ENCODE measurements at places on chromosomes 6 and 20. TPM values are rescaled to one million over a fixed set of nuclear protein-coding genes. Genes with fewer than 3 reads are reported as not detected.
A peak's percentile ranks its signal among the peaks of the same experiment; 100 is the strongest.

The PRICKLE4 gene
- total RNA-seq, result 4.5 TPM

The CAP2 gene
- 14.1 TPM for total RNA-seq

The SIRPB2 gene
- not detected for total RNA-seq

The CPNE1 gene
- total RNA-seq, result 246 TPM

The FAM83D gene
- 11.5 TPM for total RNA-seq

The AGPAT1 gene
- 63.2 TPM for total RNA-seq

DNA sequence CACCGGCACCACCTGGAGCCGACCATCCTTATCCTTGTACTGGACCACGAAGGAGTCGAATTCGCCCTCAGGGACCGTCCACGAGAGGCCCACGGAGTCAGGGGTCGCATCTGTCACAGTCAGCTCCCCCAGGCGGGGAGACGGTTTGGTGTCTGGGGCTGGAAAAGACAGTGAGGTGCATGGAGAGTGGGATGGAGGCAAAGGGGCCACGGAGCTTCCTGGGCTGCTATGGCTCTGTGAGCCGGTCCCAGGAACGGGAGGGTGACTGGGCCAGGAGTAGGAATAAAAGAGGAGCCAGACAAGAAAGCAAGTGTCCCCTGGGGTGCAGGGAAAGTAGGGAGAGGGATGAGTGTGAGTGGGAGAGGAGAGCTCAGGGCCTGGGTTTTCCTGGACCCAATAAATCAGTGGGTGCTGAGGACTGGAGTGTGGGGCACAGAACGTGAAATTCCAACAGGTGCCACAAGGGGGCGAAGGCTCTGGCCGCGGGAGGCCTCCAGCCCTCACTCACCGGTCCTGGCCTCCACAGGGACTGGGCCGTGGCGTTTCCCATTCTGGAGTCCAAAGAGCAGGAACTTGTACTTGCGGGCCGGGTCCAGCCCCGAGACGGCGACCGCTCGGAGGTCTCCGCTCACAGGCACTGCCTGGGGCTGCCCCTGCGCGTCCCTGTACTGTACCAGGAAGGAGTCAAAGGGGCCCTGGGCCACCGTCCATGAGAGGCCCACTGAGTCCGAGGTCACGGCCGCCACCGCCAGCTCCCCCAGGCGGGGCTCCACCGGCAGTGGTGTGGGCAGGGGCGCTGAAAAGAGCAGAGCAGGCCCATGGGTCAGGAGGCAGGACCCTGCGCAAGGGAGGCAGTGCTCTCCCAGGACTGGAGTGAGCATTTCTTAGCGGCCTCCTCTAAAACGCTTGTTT is 9.9 kb downstream of the CYP21A2 start:
- H3K4me3 ChIP-seq, result no peak overlapping the region
- H3K36me3 ChIP-seq, result no peaks in the 10 kb centered on the region
- peaks cover 19% of the 10 kb centered on the region for H3K4me1 ChIP-seq
- no peaks in the 10 kb centered on the region for H3K27me3 ChIP-seq

DNA sequence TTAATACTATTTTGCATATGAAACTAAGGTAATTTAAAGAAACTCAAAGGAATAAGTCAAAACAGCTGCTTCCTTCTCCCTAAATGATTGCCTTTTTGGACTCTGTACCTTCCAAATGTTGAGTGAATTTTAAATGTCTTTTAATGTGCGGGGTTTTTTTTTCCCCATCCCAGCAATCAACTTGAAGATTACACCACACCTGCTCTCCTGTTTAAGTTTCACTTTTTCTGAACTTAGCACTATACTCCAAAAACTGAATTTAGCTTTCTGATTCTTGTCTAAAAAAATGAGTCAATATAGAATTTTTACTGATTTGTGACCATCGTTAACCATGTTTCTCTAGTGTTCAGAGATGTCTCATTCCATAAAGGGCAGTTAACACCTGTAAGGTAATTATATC is 220.8 kb upstream of the THEMIS start:
- H3K27ac ChIP-seq, result no peak overlapping the region
- no peak for DNase-seq
- no peaks in the 10 kb centered on the region for H3K4me1 ChIP-seq
- H3K36me3 ChIP-seq, result no peaks in the 10 kb centered on the region
- H3K27me3 ChIP-seq, result no peaks in the 10 kb centered on the region
- no peak overlapping the region for H3K4me3 ChIP-seq

GRCh38 chr20:51085769-51086168 is 62.9 kb upstream of the KCNG1 start:
- DNase-seq, result no peak
- no peaks in the 10 kb centered on the region for H3K36me3 ChIP-seq
- no peak overlapping the region for H3K4me3 ChIP-seq
- no peak overlapping the region for H3K27ac ChIP-seq
- peaks cover under 1% of the 10 kb centered on the region for H3K4me1 ChIP-seq

- peaks cover 8% of the 10 kb centered on the region for H3K4me1 ChIP-seq
- H3K4me3 ChIP-seq, result no peak overlapping the region
- no peak overlapping the region for H3K27ac ChIP-seq
- no peaks in the 10 kb centered on the region for H3K36me3 ChIP-seq
- H3K27me3 ChIP-seq, result no peaks in the 10 kb centered on the region
- DNase-seq, result no peak
These were observed 32.7 kb downstream of the LYRM2 start for GRCh38 chr6:89605861-89606260.

- H3K36me3 ChIP-seq, result peaks cover 4% of the 10 kb centered on the region
- DNase-seq, result no peak
These were observed 170.4 kb downstream of the BCKDHB start for GRCh38 chr6:80276861-80277260.

DNA sequence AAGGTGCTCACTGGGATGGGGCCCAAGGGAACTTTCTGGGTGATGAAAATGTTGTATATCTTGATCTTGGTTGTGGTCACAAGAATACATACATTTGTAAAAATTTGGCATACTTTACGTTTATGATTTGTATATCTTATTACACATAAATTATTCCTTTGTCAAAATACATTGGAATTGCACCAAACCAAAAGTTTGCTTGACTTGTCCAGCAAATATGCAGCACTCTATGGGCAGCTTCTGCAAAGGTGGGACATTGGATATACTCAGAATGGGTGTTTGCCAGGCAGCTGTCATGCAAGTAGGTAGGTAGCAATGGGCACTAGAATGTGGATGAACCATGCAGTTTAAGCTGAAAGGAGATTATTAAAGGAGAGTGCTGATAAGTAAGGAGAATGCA is 78.0 kb downstream of the LAMP5 start:
- H3K4me3 ChIP-seq, result no peak overlapping the region
- no peaks in the 10 kb centered on the region for H3K36me3 ChIP-seq
- no peak overlapping the region for H3K27ac ChIP-seq
- DNase-seq, result no peak
- H3K27me3 ChIP-seq, result peaks cover 41% of the 10 kb centered on the region

- H3K4me1 ChIP-seq, result peaks cover 7% of the 10 kb centered on the region
- DNase-seq, result no peak
- H3K36me3 ChIP-seq, result peaks cover 32% of the 10 kb centered on the region
- H3K27ac ChIP-seq, result no peak overlapping the region
- no peak overlapping the region for H3K4me3 ChIP-seq
These were observed 17.4 kb upstream of the UBE2V1 start for GRCh38 chr20:50130356-50130723.

- H3K4me3 ChIP-seq, result no peak overlapping the region
- no peaks in the 10 kb centered on the region for H3K4me1 ChIP-seq
- no peak overlapping the region for H3K27ac ChIP-seq
- H3K36me3 ChIP-seq, result no peaks in the 10 kb centered on the region
These were observed 355.1 kb downstream of the HAO1 start for GRCh38 chr20:7585126-7585679.

- H3K4me3 ChIP-seq, result no peak overlapping the region
- DNase-seq, result no peak
- H3K4me1 ChIP-seq, result peaks cover 14% of the 10 kb centered on the region
These were observed 13.0 kb downstream of the MOXD1 start for GRCh38 chr6:132388291-132388690.

DNA sequence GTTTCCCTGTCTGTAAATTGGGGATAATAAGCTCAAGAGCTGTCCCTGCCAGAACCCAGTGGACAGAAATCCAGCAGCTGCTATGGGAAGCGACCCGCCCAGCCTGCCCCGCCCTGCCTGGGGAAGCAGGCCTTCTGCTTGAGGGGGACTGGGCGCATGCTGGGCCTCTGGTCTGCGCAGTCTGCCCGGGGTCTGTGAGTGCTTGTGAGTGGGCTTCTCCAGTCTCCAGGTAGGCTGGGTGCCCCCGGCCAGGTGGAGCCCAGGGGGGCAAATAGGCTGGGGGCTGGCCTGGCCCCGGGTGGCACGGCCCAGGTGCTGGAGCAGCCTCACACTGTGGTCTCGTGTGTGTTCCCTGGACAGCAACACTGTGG is 648 bp upstream of the RBBP8NL start:
- H3K36me3 ChIP-seq, result no peaks in the 10 kb centered on the region
- no peak for DNase-seq
- peak overlapping the region; percentile 16 for H3K27ac ChIP-seq
- H3K4me3 ChIP-seq, result no peak overlapping the region

- no peaks in the 10 kb centered on the region for H3K36me3 ChIP-seq
- no peak for DNase-seq
- no peaks in the 10 kb centered on the region for H3K27me3 ChIP-seq
- no peak overlapping the region for H3K27ac ChIP-seq
- H3K4me1 ChIP-seq, result peaks cover 11% of the 10 kb centered on the region
These were observed 904.3 kb upstream of the FLRT3 start for GRCh38 chr20:15241681-15242080.

- H3K4me3 ChIP-seq, result no peak overlapping the region
- DNase-seq, result no peak
- H3K4me1 ChIP-seq, result no peaks in the 10 kb centered on the region
- no peak overlapping the region for H3K27ac ChIP-seq
These were observed 33.3 kb upstream of the GRM4 start for GRCh38 chr6:34179106-34179720.

GRCh38 chr6:169722362-169723199 is 1.7 kb downstream of the PHF10 start:
- no peaks in the 10 kb centered on the region for H3K36me3 ChIP-seq
- peaks cover 44% of the 10 kb centered on the region for H3K4me1 ChIP-seq
- no peak for DNase-seq
- H3K27ac ChIP-seq, result peak overlapping the region; percentile 98
- peak overlapping the region; percentile 90 for H3K4me3 ChIP-seq

DNA sequence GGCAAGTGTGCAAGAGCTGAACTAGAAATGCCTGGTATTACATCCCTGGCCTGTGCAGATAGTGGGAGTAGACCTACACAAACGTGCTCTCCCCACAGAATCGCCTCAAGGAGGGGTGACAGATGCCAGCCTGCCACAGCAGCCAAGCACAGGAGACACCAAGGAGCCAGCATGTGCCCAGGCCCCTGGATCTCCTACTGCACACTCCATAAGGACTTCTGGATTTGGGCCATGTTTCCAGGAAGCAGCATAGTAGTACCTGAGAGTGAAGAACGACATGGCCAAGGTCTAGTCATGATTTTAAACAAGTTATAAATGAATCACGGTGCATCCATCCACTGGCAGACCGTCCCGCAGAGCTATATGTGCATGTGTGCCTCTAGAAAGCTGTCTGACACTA is 232.2 kb downstream of the SYNDIG1 start:
- H3K27ac ChIP-seq, result no peak overlapping the region
- DNase-seq, result no peak
- no peaks in the 10 kb centered on the region for H3K36me3 ChIP-seq
- H3K27me3 ChIP-seq, result peaks cover 28% of the 10 kb centered on the region
